ENCODE measurements at places on chromosomes 5 and 9.
A peak's percentile ranks its signal among the peaks of the same experiment; 100 is the strongest.

GRCh38 chr5:135851915-135852845 is 17.7 kb downstream of the SLC25A48 start:
- DNase-seq, result no peak

GRCh38 chr9:98763986-98764745 is 32.2 kb downstream of the ANKS6 start:
- no peak for DNase-seq

GRCh38 chr5:95777441-95777840 is 45.1 kb downstream of the GLRX start:
- DNase-seq, result no peak

DNA sequence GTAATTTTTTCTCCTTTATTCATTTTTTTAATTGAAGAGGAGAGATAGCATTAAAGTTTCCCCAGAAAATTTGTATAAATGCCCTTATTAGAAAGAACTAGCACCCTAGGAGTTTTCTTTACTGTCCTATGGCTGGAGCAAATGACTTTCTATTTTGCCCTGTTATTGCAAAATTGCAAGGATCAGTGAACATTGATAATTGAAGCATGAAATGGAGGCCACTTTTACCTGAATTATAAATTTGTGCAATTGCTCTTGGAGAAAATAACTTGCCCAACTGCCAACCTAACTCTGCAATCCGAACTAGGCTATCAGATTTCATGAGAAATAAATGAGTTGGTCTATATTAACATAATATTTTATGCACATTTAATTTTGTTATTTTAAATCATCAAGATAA is 111.9 kb downstream of the MTRR start:
- no peak for DNase-seq

DNA sequence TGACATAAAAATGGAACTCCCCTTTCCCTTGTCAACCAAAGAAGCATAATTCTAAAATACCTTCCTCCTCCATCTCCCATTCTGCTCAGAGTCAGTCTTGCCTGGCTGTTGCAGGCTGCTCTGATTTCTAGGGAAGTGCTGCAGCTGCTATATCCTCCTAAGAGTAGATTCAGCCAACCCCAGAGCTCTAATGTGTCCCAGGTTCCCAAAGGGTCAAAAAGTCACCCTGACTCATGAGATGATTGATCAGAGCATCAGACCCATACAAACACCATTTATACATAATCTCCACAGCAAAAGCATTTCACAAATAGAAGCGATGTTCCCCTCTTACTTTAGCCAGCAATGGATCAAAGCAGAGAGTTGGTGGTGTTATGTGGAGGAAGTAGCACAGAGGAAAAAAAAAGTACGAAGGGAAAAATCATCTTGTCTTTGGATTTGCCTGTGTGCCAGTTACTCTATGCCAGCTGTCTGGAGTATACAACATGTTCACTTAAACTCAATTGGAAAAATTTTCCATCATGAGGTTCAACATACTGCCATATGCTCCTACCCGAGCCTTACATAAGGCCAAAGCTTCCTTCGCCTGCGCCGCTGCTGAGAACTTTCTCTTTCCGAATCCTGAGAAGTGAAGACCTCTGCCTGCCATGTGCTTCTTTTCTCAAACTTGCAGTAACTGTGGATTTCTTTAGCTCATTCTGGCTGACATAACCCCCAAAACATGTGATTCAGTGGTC is 258.0 kb downstream of the TLE4 start:
- no peak for DNase-seq

DNA sequence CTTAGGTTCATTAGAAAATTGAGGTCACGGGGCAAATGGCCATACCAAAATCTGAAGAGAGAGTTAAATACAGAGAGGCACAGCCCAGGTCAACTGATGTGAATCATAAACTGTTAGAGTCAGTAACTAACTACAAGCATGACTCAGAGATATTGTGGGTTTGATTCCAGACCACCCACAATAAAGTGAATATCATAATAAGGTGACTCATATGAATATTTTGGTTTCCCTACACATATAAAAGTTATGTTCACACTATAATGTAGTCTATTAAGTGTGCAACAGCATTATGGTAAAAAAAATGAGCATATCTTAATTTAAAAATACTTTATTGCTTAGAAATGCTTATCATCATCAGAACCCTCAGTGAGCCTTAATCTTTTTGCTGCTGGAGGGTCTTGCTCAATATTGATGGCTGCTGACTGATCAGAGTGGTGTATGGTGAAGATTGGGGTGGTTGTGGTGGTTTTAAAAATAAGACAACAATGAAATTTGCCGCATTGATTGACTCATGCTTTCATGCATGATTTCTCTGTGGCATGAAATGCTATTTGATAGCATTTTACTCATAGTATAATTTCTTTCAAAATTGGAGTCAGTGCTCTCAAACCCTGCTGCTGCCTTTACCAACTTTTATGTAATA is 53.1 kb upstream of the EDIL3 start:
- no peak for DNase-seq

- no peak for DNase-seq
Measured at GRCh38 chr5:177595991-177596774, 3.7 kb upstream of the B4GALT7 start.

DNA sequence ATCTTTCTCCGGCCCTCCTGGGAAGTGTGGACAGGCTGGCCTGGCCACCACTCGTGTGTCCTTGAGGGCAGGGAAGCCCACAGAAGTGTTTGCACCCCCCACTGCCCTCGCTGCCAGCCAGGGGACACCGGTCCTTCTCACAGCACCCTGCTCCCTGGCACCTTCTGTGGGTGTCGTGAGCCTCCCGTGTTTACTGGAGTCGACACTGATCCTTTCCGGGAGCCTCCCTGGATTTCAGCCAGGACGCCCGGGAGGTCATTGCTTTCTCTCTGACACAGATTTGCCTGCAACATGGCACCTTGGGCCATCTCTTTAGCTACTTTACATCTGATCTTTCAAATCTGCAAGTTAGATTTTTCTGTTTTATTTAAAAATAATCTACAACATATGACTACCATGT is 120.4 kb upstream of the CACNA1B start:
- no peak for DNase-seq

- no peak for DNase-seq
Measured at GRCh38 chr9:137579259-137579604, 507 bp upstream of the DPH7 start.

GRCh38 chr9:18721267-18721994 is 247.5 kb downstream of the ADAMTSL1 start:
- no peak for DNase-seq

GRCh38 chr5:181181650-181182565 is 23.1 kb downstream of the TRIM7 start:
- no peak for DNase-seq

DNA sequence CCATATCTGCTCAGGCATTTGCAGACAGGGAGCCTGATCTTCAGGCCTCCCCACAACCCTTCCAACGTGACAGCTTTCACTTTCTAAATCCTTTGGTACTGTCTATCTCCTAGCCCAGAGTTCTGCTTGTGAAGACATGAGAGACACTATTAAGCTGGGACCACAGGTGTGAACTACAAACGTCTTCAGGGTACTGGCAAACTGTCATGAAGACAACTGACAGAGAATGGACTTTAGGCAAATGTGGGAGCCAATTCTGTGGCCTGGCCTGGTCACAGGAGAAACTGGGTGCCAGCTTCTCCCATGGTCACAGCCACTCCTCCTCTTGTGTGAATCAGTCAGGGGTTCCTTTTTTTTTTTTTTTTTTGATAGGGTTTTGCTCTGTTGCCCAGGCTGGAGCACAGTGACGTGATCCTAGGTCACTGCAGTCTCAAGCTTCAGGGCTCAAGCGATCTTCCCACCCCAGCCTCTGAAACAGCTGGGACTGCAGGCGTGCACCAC is 10.4 kb downstream of the TRIM14 start:
- DNase-seq, result no peak

DNA sequence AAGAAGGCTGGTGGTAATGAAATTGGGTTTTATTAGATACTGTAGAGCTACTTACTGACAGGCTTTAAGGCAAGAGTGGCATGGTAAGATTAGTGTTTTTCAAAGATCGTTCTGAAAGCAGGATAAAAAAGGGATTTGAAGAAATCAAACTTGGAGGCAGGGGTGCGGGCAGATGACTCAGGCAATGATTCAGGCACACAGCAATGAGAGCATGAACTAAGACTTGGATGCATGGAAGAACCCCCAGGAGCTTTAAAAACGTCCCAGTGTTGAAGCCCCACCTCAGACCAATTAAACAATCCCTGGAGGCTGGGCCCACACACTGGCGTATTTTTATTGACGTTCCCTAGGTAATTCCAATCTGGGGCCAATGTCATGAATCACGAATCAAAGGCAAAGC is 102.5 kb downstream of the SREK1 start:
- DNase-seq, result no peak

GRCh38 chr9:101225271-101225670 is 159.5 kb downstream of the BAAT start:
- no peak for DNase-seq

DNA sequence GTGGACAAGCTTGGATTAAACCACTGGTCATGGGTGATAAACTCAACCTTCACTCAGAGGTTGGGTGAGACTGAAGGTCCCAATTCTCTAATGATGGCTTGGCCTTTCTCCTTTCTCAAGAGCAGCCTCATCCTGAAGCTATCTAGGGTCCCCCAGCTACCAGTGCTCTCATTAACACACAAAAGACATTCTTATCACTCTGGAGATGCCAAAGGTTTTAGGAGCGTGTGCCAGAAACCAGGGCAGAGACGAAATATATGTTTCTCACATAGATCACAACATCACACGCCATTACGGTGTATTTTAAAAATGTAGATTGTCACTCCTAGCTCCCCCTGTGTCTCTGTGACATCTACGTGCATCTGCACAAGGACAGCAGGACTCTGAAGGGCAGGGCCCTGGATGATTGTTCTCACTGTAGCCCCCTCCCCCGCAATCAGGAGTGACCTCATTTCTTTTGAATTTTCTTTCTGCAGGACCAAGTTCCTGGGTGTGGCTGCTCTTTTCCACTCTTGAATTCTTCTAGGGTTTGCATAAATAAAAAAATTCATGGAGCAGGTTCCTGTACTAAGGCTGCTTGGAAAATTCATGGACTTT is 311.3 kb downstream of the GADD45G start:
- DNase-seq, result no peak

DNA sequence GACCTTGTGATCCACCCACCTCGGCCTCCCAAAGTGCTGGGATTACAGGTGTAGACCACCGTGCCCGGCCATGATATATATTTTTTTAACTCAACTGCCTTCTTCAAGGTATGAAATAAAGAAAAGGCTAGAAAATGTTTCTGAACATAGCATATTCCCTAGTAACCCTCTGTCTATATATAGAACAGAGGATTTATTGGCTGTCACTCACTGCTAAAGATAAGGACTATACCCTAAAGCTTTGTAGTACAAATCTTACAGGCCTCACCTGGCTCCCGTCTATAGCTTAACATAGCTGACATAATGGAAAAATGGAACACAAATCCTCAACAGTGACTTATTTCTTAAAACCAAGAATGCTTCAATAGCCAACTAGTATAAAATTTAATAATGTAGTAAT is 14.2 kb downstream of the SGTB start:
- no peak for DNase-seq

- no peak for DNase-seq
Measured at GRCh38 chr9:129885018-129885669, 49.9 kb downstream of the USP20 start.

DNA sequence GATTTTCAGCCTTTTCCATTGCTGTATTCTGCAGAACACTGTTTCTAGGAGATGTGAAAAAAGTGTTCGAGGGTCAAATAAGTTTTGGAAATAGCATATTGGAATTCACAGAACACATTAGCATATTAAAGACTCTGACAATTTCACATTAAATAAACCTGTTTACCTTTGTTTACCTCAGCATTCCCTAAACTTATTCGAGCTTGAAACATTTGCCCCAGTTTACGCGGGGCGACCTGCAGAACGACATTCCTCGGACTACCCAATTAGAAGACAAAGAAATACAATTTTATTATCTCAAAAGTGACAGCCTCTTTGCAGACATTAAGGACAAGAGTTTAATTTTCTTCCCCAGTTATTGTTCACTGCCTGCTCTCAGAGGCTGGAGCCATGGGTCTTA is 110.3 kb upstream of the NFIB start:
- DNase-seq, result no peak

GRCh38 chr5:74639807-74640449 is 600 bp downstream of the ENC1 start:
- DNase-seq, result no peak

GRCh38 chr5:54518146-54518817 is 723 bp downstream of the SNX18 start:
- DNase-seq, result peak; percentile 25

DNA sequence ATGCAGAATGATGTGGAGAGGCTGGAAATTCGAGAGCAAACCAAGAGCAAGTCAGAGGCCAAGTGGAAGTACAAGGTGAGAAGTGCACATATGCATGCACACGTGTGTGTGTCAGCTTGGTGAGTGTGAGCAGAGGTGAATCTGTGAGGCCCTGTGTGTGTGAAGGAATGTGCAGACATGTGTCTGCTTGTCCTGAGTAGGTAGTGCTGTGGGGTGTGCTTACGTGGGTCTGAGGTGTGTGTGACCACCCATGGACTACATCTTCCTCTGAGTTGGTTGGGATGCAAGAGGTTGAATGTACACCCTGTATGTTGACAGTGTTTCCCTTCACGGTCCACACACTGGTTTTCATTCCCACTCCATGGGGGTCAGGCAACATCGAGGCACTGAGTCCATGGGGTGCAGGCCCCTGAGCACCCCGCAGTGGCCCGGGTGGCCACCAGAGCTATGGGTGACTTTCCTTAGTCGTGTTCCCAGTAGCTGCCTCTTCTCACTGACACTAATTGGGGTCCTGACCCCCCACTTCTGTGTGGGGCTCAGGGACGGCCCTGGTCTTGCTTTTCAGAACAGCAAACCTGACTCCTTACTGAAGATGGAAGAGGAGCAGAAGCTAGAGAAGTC is 86.7 kb downstream of the PHF2 start:
- no peak for DNase-seq

DNA sequence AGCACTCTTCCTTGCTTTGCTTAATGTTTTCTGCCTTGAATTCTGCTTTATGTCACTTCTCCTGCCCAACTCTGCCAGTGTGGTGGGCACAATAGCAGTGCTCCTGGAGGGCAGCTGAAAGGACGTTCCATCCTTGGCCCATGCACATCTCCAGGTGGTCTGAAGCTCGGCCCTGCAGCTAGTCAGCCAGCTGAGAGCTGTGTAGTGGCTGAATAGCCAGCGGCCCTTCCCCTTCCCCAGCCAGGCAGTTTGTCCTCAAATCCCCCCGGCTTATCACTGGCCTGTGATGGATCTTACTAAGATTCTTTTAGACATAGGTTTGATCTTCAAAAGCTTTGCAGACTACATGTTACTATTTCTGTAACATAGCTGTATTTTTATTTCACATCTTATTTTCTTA is 42.7 kb upstream of the ANGPTL2 start:
- DNase-seq, result no peak

Measured in GM19239 (cell line).